Stimulated activated CD8-positive, alpha-beta memory T cell treated with anti-CD3 and anti-CD28 coated beads, Interleukin-4, amount 100 ng/mL, for 1 hour (primary cell): ENCODE measurements at places on chromosomes 4 and X.

- no peak for DNase-seq
These were observed 101.4 kb downstream of the WWC2 start for GRCh38 chr4:183200453-183200852.

- no peak for DNase-seq
These were observed 78.0 kb upstream of the NRK start for GRCh38 chrX:105744291-105744690.

- DNase-seq = no peak
These were observed 26.2 kb downstream of the DLG3 start for GRCh38 chrX:70470850-70471289.

DNA sequence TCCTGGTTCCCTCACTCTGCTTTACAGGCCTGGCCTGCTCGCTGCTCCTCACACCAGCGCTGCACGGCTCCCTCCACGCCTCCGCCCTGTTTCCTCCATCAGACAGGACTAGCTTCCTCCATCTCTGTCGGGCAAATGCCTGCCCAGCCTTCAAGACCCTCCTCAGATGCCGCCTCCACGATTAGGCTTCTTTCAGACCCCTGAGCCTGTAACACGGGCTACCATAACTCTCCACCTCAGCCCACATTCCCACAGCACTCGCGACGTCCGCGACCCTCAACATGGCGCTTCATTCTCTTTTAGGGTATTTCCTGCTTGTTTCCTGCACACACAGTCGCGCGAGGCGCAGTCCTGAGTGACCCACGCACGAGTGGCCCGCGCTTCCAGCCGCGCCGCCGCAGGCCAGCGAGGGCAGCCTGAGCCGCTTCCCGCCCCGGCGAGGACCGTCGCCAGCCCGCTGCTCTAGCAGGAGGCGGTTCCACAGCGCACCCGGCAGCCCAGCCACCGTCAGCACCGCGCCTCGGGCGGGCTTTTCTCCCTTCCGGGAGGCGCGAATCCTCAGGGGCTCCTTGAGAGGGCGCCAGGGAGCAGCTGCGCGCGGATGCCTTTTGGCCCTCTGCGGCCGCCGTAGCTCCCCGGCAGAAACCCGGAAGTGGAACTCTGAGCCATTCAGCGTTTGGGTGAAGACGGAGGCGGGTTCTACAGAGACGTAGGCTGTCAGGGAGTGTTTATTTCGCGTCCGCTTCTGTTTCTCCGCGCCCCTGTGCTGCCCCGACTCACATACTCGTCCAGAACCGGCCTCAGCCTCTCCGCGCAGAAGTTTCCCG, at the start of gene FRG1:
Gene FRG1 (plus strand): TSS at position 695 of the 827 bp plus-strand sequence. CDS start 138 bp downstream, outside the sequence.
- peak; percentile 89 for DNase-seq

DNA sequence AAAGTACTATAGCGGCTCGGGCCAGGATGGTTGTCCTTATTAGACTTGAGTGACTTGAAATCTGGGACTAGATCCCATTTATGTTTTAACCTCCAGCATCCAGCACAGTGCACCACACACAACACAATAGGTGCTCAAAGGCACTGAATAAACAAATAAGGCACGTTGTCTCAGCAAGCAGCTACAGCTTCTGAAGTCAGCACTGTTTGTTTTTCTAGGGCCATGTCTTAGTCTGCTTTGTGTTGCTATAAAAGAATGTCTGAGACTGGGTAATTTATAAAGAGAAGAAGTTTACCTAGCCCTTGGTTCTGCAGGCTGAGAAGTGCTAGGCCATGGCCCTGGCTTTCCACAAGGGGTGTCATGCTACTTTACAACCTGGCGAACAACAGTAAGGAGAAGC, 102.1 kb upstream of the LNX1 start:
- no peak for DNase-seq

GRCh38 chr4:133823177-133823576, 378.4 kb downstream of the PABPC4L start:
- DNase-seq = no peak

DNA sequence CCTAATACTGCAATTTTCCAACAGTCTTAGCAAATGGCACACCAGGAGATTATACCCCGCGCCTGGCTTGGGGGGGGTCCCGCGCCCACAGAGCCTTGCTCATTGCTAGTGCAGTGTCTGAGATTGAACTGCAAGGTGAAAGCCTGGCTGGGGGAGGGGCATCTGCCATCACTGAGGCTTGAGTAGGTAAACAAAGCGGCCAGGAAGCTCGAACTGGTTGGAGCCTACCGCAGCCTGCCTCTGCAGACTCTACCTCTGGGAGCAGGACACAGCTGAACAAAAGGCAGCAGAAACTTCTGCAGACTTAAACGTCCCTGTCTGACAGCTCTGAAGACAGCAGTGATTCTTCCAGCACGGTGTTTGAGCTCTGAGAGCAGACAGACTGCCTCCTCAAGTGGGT, 172.8 kb upstream of the NAP1L5 start:
- DNase-seq = no peak

DNA sequence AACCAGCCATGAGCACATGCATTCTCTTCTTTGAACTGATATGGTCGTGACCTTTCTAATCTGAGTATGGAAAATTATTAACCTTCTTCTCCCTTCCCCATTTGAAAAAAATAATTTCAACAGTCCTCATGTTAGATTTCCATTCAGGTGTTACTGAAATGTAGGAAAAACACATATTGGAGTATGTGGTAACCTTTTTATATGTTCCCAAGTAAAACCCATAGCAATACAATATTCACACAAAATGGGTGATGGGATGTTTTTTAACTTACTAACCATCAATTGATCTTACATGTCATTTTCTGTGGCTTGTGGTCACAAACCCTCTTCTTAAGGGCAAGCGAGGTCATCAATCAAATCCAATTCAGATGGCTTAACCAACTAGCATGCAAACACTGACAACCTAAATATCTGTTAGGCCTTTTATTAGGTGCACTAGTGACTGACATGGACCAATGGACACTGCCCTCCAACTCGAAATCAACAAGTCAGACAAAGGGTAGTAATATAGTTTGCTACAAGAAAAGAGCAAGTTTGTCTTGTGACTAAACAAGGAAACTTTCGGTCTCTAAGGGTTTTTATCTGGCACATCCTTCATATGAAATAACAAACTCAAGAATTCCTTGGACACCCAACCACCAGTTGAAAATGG, 74.3 kb downstream of the CAMK2D start:
- DNase-seq = no peak

DNA sequence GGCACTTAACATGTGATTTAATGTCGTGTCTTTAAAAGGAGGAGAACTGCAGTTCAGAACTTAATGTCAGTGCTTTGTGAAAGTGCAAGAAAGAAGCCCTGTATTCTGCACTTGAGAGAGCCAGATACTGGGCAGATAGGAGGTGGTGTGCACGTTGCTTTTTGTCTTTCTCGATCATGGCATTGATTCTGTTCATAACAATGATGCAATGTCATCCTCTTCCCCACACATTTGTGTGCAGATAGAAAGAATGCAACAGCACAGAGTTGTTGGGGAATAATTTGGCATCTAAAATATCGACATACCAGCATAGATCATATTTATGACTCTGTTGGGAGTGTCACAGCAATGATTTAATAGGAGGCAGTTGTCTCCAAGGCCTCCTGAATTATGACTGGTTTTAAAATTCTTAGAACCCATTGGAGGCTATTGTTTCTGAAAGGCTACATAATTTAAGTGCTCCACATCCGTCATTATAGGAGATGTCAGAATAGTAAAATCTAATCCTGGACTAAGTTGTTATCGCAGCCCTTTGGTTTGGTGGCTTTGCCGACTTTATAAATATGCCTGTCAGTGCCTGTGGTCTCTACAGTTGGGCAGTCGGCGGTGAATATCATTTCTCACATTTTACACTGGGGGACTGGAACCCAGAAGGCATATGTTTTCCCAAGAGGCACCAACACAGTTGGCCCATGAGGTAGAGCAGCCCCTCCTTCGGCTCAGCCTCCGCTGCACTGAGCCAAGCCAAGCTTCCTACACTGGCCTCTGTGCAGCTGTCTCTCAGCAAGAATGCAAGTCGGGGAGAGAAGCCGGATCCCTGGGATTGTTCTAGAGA, 124.9 kb downstream of the PTTG2 start:
- no peak for DNase-seq

- no peak for DNase-seq
These were observed 10.3 kb downstream of the NOCT start for GRCh38 chr4:139025841-139026240.

DNA sequence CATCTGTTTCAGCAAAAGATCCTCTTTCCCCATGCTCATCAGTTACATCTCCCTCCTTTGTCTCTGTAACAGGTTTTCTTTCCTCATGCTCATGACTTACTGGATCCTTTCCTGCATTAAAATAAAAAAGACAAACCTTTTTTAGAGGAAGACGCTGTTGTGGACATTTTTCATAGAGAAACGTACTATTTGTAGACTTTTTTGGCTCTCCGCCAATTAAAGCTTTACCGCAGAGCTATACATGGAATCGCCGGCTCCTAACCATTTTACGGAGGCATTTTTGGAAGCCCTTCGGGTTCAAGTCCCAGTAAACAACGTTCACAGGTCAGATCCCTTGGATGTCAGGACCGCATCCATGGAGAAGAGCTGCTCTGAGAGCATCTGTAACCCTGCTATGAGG, 1.3 kb downstream of the FAM9C start:
- no peak for DNase-seq

DNA sequence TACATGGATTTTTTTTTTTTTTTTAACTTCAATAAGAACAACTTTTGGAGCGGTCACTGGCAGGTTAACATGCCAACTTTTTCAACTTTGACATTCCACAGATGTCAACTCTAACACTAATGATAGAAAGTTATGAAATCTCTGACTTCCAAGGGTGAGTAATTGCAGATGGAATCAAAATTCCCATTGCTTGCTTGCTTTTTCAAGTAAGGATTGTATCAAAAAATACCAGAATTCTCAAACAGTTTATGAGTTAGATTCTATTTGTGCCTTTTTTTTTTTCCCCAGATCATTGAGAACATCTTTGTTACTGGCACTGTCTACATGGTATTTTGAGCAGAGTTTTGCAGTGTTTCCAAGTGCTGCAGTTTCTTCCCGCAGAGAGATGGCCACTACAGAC, 50.3 kb upstream of the OTUD4 start:
- no peak for DNase-seq

- no peak for DNase-seq
These were observed 26.2 kb downstream of the PRSS12 start for GRCh38 chr4:118326585-118326984.

DNA sequence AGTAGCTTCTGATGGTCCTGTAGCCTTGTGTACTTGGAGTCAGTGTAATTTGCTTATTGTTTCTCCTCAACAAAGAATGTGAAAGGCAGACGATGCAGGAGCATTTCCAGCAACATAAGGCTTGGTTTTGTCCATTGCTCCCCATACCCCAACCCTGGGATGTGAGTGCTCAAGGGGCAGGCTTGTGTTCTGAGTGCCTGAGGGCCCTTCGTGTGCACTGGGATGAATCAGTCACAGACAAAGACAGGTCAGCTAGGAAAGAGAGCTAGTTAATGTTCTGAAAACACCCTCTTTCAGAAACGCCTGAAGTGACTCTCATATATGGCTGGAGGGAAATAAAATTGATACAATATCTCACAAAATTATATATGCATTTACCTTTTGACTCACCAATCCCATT, 59.1 kb downstream of the PRPS1 start:
- no peak for DNase-seq

DNA sequence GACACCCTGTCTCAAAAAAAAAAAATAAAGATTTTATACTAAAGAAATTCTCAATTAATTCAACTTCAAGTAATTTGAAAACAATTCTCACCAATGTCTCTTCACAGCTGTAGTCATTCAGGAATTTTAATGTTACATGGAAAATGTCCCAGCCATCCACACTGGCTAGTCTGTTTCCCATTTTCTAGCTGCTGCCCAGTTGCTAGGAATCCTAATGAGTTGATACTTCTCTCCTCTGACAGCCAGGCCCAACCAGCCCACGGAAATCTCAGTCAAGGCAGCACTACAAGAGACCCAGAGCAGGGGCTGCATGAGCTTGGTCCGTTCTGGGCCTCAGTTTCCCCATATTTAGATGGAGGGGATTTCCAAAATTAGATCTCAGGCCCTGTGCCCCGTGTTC, 59.1 kb downstream of the CASP3 start:
- DNase-seq = no peak
